CD4-positive, alpha-beta T cell treated with Interferon gamma for 1 hour (primary cell): ENCODE measurements at places on chromosomes 5 and 9.
A peak's percentile ranks its signal among the peaks of the same experiment; 100 is the strongest.

DNA sequence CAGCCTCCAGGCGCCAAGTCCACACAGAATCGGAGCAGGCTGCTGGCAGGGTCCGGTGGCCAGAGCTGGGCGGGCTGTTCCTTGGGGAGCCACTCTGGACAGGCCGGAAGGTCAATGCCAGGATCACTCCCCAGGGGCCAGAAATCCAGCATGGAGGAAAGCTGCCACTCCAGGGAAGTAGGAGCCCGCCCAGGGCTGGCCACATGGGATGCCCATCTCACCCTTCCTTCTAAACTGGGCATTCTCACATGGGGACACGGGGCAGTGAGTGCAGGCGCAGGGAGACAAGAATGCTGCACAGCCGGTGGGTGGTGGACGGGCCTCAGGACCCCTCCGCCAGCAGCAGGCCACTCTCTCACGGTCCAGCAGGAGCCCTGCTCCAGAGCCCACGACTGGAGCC, 58.2 kb downstream of the ADAMTS2 start:
- DNase-seq, result no peak

- DNase-seq, result peak; percentile 67
Observed at GRCh38 chr9:89444274-89444673, 53.6 kb downstream of the SEMA4D start.

- DNase-seq, result no peak
Observed at GRCh38 chr9:133569121-133569785, 34.7 kb downstream of the ADAMTSL2 start.

GRCh38 chr9:10744669-10745068, 131.9 kb upstream of the PTPRD start:
- no peak for DNase-seq

GRCh38 chr5:5370059-5370774, 52.3 kb upstream of the ICE1 start:
- DNase-seq, result no peak

DNA sequence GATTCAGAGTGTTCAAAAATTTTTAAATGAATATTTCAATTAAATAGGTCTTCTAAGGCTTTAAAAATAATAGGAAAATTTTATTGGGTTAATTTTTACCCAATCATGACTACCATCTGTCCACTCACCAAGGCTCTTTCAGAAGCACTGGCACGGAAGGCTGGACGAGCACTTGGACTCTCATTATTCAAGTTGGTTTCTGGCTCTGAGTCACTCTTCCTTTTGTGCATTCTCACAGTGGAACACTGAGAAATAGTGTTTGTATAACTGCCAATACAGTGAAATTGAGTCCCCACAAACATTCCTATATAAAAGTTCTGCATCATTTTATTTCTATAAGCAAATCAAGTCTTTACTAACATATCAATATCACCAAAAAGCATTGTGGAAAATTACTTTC, 1149.0 kb downstream of the EFNA5 start:
- DNase-seq, result no peak

- no peak for DNase-seq
Observed at GRCh38 chr5:149658299-149658698, 71.8 kb upstream of the PPARGC1B start.

DNA sequence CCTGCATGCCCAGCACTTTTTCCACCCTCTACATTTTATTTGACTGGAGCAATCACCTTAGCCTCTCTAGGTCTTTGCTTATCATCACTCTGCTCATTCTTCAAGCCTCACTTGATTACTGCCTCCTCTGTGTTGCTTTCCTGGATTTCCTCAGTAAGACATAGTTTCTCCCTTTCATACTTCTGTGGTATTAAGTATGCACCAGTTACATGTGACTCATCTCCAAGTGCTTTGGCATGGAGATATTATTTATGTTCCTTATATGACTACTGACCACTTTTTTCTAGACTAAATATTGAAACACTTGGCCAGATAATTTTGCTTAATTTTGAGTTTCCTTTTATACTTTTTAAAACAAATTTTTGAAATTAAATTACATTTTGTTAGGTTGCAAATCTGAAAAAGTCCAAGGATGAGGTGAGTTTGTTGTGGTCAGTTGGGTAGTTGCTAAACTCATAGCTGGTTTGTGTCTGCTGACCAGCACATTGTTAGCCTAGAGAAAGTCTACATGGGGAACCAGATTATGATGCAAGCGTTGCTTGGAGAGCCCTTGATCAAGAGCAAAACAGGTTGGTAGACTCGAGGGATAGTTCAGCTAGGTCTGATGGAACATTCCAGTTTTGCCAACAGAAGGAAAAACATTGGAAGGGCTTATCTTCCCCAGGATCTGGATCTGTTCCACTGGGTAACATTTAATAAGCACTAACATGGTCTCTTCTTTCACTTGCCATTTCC, 140.2 kb downstream of the TMC1 start:
- no peak for DNase-seq

- no peak for DNase-seq
Observed at GRCh38 chr5:91271999-91272398, 111.1 kb downstream of the ARRDC3 start.

DNA sequence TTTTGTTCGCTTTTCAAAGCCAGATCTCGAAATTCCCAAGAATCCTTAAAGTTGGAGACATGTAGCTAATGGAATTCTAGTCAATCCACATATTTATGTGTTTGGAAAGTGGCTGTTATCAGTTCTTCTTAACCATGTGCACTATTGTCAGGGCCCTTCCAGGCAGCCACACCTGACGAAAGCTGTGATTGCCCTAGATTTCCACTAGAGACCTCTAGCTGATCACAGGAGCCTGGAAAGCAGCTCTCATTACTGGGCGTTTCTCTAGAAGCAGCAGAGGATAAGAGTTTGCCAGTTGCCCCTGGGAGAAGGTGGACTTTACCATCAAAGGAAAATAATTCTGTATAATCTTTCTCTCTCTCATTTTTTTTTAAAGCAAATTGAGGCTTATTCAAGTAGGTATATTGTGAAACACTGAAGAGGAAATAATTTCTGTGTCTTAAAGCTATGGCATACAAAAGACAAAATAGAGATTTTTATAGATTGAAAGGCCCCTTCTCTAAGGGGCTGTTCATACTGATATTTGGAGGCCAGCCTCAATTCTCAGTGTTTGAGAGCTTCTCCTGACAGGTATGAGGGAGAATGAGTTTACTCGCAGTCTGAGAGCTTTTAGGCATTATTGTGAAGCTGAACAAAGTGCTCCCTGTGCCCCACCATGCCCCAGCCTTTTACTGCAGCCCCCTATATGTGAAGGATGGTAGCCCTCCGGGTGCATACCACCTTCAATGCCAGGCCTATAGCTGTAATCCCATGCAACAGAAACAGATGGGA, 405.4 kb upstream of the ACTBL2 start:
- no peak for DNase-seq

DNA sequence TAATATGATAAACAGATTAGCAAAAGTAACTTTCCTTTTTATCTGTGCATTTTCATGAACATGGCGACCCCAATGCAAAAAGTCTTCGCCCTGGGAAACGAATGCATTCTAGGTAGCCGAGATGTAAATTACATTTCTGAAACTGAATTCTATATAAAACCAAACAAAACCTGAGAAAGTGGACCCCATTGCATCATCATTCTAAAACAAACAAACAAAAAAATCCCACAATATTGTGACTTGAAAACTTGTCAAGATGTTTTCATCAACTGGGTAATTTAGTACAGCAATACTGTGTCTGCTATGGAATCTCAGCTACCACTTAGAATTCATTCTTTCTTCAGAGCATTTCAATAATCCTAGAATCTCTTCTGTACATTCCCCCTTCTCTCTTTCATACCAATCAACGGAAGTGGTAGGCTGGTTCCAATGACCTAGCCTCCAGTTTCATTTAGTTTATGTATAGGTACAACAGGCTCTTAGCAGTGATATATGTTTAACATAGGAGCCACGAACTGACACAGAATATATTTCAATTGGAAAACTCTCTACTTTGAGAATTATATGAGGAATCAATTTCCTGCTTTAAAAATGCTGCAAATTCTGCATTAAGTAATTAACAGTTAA, 85.6 kb downstream of the FBXW11 start:
- no peak for DNase-seq

GRCh38 chr5:38772471-38772870, 73.3 kb upstream of the OSMR start:
- no peak for DNase-seq

DNA sequence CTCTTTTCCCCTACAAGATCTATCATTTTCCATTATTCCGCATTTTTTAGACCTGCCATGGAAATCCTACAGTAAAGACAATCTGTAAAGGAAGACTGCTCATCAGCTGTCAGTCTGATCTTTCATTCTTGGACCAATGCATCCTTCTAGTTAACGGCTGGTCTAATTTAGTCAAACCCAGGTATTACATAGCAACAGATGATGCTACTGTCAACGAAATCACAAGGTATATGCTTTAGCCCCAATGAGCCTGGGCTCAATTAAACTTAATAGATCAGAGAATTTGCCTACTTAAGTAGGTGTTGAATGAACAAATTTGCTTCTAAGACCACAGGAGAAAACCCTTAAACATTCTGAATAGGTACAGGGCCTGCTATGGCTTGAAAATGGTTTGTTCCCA, 207.0 kb downstream of the TSSK1B start:
- no peak for DNase-seq

DNA sequence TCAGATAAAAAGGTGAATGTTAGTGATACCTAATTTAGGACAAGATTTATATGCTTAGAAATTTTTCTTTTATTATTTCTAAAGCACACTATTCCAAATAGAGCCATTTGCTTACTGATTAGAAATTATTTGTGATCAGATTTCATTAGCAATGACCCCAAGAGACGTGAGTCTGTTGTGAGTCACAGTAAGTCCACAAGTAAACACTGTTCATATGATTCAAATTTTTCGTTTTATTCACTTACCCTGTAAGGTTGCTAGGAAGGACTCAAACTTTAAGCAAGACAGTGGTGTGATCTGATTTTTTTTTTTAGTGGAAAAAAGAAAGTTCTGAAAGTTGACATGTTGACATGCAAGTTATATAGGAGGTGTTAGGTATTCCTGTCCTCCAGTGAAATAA, 1.2 kb downstream of the CARD6 start:
- no peak for DNase-seq

DNA sequence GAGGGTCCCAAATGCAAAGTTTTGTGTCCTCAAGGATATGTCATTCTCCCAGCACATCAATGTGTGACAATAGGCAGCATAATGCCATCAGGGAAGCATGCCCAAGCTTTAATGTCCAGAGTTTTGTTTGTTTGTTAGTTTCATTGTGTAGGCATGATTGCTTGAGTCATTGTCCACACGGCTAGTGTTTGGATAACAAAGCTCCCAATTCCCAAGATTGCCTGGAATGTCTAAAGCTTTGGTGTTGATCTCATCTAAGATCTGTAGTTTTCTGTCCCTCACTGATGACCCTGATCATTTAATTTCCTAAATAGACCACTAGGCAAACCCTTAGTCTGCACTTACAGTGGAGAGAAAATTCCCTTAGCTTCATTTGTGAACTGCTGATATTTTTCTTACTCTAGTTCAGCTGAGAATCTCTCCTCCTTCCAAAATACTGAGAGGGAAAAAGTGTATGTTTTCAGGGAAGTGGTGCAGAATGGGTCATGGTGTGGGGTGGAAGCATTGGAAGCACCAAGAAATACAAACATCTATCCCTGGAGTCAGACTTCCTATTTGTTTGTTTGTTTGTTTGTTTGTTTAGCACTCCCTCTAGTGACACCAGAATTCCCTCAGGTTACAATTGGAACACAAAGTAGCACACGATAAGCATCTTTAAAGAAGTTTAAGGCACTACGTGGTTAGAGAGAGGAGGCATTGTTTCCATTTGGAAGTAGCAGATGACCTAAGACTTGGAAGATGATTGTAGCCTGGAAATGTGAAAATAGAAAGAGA, 127.1 kb downstream of the PRDM6 start:
- DNase-seq, result no peak

GRCh38 chr5:72028382-72028781, 78.9 kb upstream of the MAP1B start:
- no peak for DNase-seq

DNA sequence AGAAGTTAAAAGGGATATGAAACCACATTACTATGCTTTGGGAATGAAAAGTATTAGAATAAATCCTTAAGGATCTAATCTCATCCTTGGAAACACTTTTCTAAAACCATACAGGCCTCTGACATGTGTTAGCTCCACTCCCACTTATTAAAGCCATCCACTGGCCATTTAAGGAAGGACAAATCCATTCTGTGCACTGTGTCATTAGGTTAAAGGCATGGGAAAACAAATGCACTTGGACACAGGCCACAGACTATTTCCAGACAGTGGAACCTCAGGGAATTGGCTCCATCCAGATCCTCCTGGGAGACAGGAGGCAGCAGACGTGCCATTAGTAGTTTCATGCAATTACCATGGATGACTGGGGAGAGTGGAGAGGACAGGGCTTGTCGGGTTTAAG, 454.9 kb downstream of the ENC1 start:
- DNase-seq, result no peak

DNA sequence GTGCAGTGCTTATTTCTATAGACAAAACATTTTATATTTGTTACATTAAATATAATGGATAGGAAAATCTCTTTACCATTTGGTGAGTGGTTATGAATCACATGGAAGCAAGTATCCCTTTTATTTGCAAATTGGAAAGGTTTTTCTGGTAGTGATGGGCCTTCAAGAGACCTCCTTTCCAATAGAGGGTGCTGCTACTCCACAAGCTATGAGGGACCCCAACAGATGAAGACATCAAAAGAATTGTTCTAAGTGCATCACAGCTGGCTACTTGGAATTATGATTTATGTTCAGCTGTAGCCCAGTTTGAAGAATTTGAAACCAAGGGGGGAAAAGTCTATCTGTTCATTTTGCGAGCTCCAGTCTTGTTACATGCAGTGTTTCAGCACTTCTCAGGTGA, 493.7 kb upstream of the SGCD start:
- no peak for DNase-seq

GRCh38 chr5:79961716-79962574, 29.1 kb downstream of the MTX3 start:
- no peak for DNase-seq

DNA sequence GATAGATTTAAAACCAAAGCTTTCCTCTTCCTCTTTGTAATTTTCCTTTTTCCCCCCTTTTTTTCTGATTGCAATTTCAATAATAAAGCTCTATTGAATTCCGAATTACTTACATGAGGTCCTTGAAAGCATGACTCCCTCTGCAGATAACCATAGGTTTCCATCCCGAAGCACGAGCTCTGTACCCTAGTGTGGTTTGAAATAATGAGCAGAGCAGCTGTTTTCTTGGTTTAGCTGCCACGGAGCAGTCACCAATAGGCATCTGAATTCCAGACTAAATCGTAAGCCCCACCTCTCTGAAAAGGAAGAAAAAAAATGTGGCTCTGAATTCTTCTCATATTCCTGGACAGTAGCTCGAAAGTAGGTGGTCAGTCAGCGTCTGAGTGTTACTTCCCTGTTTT, 18.5 kb upstream of the GNE start:
- no peak for DNase-seq

- no peak for DNase-seq
Observed at GRCh38 chr5:142275496-142275895, 49.3 kb downstream of the SPRY4 start.

DNA sequence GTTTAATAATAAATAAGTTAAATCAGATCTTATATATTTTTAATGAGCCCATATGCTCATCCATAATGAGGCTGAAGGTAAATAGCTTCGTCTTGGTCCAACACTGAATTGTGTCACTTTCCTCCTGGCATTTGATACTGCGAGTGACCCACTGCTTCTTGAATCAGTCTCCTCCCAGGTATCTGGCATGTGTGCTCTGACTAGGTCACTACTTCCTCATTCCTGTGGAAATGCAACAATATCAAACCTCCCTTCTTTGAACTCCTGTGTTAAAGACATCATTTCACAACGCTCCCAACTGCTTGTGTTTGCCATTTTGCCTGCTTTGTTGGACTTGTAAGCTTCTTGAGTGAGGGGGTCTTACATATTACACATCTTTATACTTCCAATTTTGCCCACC, 157.7 kb downstream of the SLC24A2 start:
- no peak for DNase-seq
